ENCODE measurements at places on chromosomes 2 and 18.

DNA sequence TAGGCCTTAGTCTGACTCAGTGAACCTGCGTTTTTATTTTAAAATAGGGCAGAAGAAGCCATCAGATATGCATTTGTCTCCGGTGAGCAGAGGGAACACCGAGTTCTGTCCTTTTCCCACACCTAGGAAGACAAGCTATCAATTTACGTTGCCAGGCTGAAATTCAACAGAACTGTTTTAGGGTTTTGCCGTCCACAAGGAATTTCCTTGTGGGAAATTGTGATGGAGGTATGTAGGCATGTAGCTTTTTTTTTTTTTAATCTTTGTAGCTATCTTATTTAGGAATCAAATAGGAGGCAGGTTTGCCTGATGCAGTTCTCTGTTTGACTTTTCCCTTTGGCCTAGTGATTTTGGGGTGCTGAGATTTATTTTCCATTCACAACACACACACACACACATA is 62.0 kb upstream of the ASAP2 start:
- H3K27ac ChIP-seq: peak overlapping the region; percentile 25
- no peaks in the 10 kb centered on the region for H3K36me3 ChIP-seq
- DNase-seq: no peak
- no peaks in the 10 kb centered on the region for H3K27me3 ChIP-seq
- no peak overlapping the region for H3K4me3 ChIP-seq

- no peak for DNase-seq
- H3K4me1 ChIP-seq: peaks cover 11% of the 10 kb centered on the region
- H3K27me3 ChIP-seq: peaks cover 8% of the 10 kb centered on the region
- H3K36me3 ChIP-seq: no peaks in the 10 kb centered on the region
- H3K27ac ChIP-seq: no peak overlapping the region
Observed at GRCh38 chr2:236968101-236968879, 117.4 kb upstream of the COPS8 start.

DNA sequence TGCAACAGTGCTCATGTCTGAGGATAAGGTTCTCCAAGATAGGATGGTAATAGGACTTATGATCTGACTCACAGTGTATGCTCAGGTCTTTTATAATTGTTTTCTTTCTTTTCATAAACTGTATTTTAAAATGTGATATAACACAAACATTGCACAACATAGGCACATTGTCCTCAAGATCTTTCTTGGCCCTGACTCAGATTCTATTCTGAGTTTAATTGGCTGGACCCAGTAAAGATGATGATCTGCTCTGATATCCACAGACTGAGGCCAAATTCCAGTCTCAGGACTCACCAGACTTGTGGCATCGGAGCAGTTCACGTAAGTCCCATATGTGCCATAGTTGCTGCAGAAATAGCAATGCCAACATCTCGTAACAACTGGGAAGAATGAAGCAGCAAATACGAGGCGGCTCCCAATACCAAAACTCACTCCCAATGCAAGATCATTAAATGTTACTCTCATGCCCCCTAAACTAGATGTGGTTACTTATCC is 448.9 kb upstream of the SLC14A2 start:
- no peaks in the 10 kb centered on the region for H3K36me3 ChIP-seq
- no peak overlapping the region for H3K4me3 ChIP-seq
- H3K4me1 ChIP-seq: peaks cover 52% of the 10 kb centered on the region
- H3K27me3 ChIP-seq: no peaks in the 10 kb centered on the region
- no peak overlapping the region for H3K27ac ChIP-seq

DNA sequence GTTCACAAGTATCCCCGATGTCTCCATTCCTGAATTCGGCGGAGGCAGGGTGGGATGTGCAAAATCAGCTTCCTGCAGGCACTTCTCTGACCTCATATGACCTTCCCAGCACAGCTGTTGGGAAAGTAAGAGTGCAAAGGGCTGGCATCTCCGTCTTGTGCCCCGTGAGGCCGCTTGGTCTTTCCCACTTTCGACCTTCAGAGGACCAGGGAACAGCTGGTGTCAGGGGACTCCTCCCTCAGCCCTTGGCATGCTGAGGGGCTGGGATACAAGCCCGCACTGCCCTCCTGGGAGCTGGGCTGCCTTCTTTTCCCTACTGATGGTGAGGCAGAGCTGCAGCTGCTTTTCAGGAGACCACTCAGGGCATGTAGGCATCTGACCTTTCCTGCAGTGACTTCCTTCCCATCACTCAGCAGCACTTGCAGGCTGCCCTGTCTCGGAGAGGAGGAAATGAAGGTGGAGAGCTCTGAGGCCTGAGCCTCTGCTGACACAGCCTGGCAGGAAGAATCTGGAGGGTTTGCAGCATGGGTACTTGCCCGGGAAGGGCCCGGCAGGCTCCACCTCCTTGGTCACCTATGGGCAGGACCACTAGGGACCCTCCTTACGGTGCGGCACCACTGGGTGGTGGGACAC is 277.2 kb upstream of the HS6ST1 start:
- no peak overlapping the region for H3K27ac ChIP-seq
- no peak overlapping the region for H3K4me3 ChIP-seq
- no peaks in the 10 kb centered on the region for H3K27me3 ChIP-seq
- no peaks in the 10 kb centered on the region for H3K4me1 ChIP-seq

- no peak overlapping the region for H3K4me3 ChIP-seq
- H3K27ac ChIP-seq: no peak overlapping the region
- H3K27me3 ChIP-seq: no peaks in the 10 kb centered on the region
- DNase-seq: no peak
Observed at GRCh38 chr2:184734338-184734737, 136.0 kb downstream of the ZNF804A start.

- H3K4me1 ChIP-seq: peaks cover 23% of the 10 kb centered on the region
- H3K36me3 ChIP-seq: no peaks in the 10 kb centered on the region
- H3K27ac ChIP-seq: no peak overlapping the region
- DNase-seq: no peak
- H3K27me3 ChIP-seq: no peaks in the 10 kb centered on the region
Observed at GRCh38 chr2:207012461-207012860, 73.1 kb downstream of the CPO start.

DNA sequence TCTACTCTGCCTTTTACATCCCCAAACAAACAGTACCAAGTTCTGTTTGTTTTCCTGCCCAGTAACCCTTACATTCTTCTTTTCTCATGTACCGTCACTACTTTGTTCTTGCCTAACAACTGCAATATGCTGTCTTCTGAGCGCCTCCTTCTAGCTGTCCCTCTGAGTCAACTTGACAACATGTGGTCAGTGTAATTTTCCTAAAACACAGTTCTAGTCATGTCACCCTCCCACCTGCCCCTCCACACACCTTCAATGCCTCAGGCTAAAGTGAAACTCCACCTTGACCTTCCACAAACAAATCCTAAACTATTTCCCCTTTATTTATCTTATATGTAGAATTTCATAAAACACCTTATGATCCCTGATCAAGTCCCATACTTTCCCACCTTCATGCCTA is 124.6 kb upstream of the CD302 start:
- no peak overlapping the region for H3K4me3 ChIP-seq
- peaks cover 15% of the 10 kb centered on the region for H3K36me3 ChIP-seq
- peaks cover 3% of the 10 kb centered on the region for H3K27me3 ChIP-seq
